ENCODE measurements at places on chromosomes 4 and X. TPM values are rescaled to one million over a fixed set of nuclear protein-coding genes. Genes with fewer than 3 reads are reported as not detected.

The COMMD8 gene
- 8.5 TPM for total RNA-seq

The MSANTD1 gene
- total RNA-seq: 0.97 TPM

The CNKSR2 gene
- 1.1 TPM for total RNA-seq

The FRG2 gene
- not detected for total RNA-seq

The MAGEB2 gene
- total RNA-seq: not detected

The SPANXA1 gene
- total RNA-seq: not detected

DNA sequence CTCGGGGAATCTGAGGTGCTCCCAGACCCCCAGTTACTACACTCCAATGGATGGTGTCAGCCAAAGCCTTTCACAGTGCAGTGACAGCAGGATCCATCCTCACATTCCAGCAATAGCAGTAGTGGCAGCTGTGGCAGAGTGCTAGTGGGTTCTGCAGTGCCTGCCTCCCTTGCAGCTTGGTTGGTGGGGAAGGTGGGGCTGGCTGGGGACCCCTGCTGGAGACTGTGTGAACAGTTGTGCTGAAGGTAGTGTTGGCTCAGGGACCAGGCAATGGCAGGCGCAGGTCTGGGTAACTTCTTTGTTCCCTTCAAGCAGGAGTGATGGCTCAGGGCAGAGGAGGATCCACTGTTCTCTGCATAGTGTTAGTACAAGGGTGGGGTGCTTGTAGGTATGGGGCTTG lies 343.7 kb upstream of the TRAM1L1 start:
- DNase-seq: no peak
- H3K36me3 ChIP-seq: no peaks in the 10 kb centered on the region
- no peaks in the 10 kb centered on the region for H3K4me1 ChIP-seq
- no peaks in the 10 kb centered on the region for H3K27me3 ChIP-seq

- H3K27ac ChIP-seq: peak overlapping the region; percentile 91
- H3K36me3 ChIP-seq: peaks cover 31% of the 10 kb centered on the region
- H3K27me3 ChIP-seq: peaks cover 2% of the 10 kb centered on the region
- H3K4me1 ChIP-seq: peaks cover 25% of the 10 kb centered on the region
Measured at GRCh38 chr4:41258783-41259182, 2.1 kb downstream of the UCHL1 start.

- H3K27me3 ChIP-seq: no peaks in the 10 kb centered on the region
- no peaks in the 10 kb centered on the region for H3K4me1 ChIP-seq
- H3K36me3 ChIP-seq: no peaks in the 10 kb centered on the region
- H3K4me3 ChIP-seq: no peak overlapping the region
Measured at GRCh38 chrX:17433965-17434364, 59.0 kb downstream of the NHS start.

DNA sequence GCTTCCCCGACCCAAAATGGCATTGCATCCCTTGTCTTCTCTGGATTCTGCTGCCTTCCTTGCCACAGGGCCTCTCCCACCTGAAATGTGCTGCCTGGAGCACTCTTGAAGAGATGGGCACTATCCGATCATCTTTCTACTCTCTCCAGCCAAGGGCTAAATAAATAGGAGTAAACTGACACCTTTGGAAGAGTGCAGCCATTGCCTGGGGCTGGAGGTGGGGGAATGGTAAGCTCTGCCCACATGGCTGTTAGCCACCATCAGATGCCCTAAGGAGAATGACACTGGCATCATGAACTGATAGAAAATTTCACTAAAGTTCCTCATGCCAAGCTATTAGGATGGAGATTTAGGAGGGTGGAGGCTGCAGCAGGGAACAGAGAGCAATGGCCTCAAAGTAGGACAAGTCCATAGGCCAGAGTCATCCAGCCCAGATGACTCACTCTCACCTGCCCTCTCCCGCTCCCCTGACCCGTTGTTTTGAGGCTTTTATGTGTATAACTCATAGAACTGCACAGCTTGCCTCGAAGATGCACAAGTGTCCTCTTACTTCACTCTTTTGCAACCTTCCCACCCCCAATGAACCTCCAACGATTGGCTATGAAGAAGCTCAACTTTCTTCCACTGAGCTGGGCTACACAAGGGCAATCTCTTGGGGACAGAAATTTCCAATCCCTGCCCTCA lies 822 bp upstream of the PFKFB1 start:
- H3K4me1 ChIP-seq: no peaks in the 10 kb centered on the region
- no peak overlapping the region for H3K4me3 ChIP-seq
- no peak for DNase-seq

- no peak overlapping the region for H3K4me3 ChIP-seq
- H3K4me1 ChIP-seq: peaks cover 4% of the 10 kb centered on the region
- peak overlapping the region; percentile 67 for H3K27ac ChIP-seq
- no peak for DNase-seq
- H3K36me3 ChIP-seq: peaks cover 8% of the 10 kb centered on the region
Measured at GRCh38 chrX:74242050-74242449, 61.9 kb upstream of the ZCCHC13 start.

DNA sequence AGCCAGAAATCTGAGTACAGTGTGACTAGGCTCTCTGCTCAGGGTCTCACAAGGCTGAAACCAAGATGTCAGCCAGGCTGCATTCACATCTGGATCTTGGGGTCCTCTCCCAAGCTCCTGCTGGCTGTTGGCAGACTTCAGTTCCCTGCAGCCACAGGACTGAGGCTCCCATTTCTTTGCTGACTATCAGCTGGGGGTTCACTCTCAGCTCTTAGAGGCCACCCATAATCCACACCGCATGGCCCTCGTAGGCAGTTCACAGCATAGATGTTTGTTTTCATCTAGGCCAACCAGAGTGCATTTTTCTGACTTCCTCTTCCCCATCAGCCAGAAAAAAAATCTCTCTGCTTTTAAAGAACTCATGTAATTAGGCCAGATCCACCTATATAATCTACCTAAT lies 8.2 kb upstream of the WDR44 start:
- peaks cover 3% of the 10 kb centered on the region for H3K27me3 ChIP-seq
- no peaks in the 10 kb centered on the region for H3K4me1 ChIP-seq
- DNase-seq: no peak
- H3K36me3 ChIP-seq: no peaks in the 10 kb centered on the region
- no peak overlapping the region for H3K27ac ChIP-seq
- H3K4me3 ChIP-seq: no peak overlapping the region

- H3K36me3 ChIP-seq: no peaks in the 10 kb centered on the region
Measured at GRCh38 chr4:128686810-128687209, 122.7 kb upstream of the JADE1 start.

- no peaks in the 10 kb centered on the region for H3K4me1 ChIP-seq
- no peak overlapping the region for H3K27ac ChIP-seq
- H3K4me3 ChIP-seq: no peak overlapping the region
- no peak for DNase-seq
- no peaks in the 10 kb centered on the region for H3K36me3 ChIP-seq
Measured at GRCh38 chrX:34624416-34624815, 32.7 kb downstream of the TMEM47 start.

- H3K27me3 ChIP-seq: no peaks in the 10 kb centered on the region
- H3K4me3 ChIP-seq: no peak overlapping the region
- no peak for DNase-seq
- no peaks in the 10 kb centered on the region for H3K4me1 ChIP-seq
Measured at GRCh38 chrX:111052478-111052877, 43.5 kb upstream of the PAK3 start.

- peaks cover 2% of the 10 kb centered on the region for H3K4me1 ChIP-seq
- no peak overlapping the region for H3K4me3 ChIP-seq
- no peak for DNase-seq
- no peaks in the 10 kb centered on the region for H3K36me3 ChIP-seq
- no peak overlapping the region for H3K27ac ChIP-seq
Measured at GRCh38 chrX:112941209-112941837, 100.7 kb upstream of the AMOT start.

GRCh38 chrX:24479924-24480323 lies 14.8 kb downstream of the PDK3 start:
- no peak for DNase-seq
- no peak overlapping the region for H3K4me3 ChIP-seq
- H3K4me1 ChIP-seq: peaks cover 12% of the 10 kb centered on the region
- H3K36me3 ChIP-seq: no peaks in the 10 kb centered on the region

- no peak overlapping the region for H3K4me3 ChIP-seq
- no peaks in the 10 kb centered on the region for H3K4me1 ChIP-seq
- no peaks in the 10 kb centered on the region for H3K27me3 ChIP-seq
Measured at GRCh38 chr4:1421657-1422056, 15.4 kb upstream of the NKX1-1 start.

GRCh38 chr4:100644150-100644549 lies 126.3 kb upstream of the EMCN start:
- DNase-seq: no peak
- no peaks in the 10 kb centered on the region for H3K4me1 ChIP-seq
- no peak overlapping the region for H3K4me3 ChIP-seq
- H3K36me3 ChIP-seq: no peaks in the 10 kb centered on the region

DNA sequence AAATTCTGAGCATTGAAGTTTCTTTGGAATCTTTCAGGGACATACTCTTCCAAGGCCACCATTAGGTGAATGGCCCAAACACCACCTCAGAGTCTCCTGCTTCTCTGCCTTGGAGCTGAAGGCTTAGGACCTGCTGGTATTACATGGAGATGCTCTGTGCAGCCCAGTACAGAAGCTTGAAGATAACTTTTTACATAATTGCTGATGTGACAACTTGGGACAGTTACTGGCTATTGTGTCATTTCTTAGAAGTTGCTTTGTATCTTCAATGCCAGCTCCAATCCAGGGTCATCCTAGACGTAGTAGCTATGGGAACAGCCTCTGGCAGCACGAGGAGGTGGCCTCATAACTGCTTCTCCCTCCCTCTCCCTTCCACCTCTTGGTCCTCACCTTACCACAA lies 60.5 kb downstream of the RTL5 start:
- peaks cover 1% of the 10 kb centered on the region for H3K36me3 ChIP-seq
- no peaks in the 10 kb centered on the region for H3K4me1 ChIP-seq
- no peak for DNase-seq

DNA sequence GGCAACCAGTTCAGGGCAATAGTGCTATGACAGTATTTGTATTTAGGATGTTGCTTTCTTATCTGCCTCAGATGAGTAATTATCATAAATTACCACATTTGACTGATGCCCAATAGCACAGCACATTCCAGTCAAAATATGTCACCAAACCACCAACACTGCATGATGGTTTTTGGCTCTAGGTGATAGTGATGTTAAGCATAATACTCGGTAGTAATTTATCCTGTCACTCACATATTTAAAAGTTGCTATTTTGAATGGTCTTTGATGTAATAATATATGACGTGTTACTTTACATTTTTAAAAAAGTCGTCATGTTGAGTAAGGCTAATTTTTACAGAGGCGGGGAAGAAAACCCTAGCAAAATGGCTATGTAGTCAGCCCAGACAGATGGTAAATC lies 42.5 kb downstream of the UNC5C start:
- no peak overlapping the region for H3K27ac ChIP-seq
- no peaks in the 10 kb centered on the region for H3K27me3 ChIP-seq
- H3K4me3 ChIP-seq: no peak overlapping the region
- DNase-seq: no peak

DNA sequence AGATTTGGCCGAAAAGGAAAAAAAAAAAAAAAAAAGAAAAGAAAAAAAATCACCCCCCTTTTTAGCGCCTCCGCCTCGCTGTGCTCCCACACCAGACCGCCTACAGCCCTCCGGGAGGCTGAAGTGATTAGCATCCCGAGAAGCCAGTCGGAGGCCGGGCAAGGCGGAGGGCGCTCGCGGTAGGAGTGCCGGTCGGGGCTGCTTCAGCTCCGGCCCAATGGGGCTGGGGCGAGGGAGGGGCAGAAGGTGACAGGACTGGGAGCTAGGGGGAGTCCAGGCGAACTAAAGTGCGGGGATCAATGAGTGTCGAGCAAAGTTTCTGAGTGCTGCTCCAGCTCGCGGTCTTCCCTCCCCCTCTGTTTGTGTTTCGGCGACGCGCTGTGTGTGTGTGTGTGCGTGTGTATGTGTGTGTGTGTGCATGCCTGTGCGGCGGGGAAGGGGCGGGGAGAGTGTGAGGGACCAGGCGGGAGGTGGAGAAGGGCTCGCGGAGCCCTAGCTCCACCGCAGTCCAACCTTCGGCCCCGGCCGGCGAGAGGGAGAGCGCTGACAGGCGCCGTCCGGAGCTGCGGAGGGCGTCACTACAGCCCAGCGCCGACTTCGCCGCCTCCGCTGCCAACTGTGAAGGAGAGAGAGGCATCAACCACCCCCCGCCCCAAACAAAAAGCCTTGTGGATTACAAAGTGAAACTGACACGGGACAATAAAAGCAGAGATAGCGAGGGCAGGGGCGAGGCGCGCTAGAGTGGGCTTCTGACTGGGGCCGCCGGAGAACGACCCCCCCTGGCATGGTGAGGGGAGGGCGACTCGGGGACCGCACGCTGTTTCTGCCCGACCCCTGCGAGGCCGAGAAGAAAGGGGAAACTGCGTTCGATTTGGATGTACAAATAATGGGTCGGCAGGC lies at the start of gene FAT4:
TSS of gene FAT4 (plus strand) at position 280 of the 900 bp plus-strand sequence. CDS start 1,457 bp downstream, outside the sequence.
- peaks cover 23% of the 10 kb centered on the region for H3K27me3 ChIP-seq
- peak within 1 kb of the TSS; percentile 97 for H3K27ac ChIP-seq
- peaks cover 46% of the 10 kb centered on the region for H3K36me3 ChIP-seq
- H3K4me3 ChIP-seq: peak within 1 kb of the TSS; percentile 100

DNA sequence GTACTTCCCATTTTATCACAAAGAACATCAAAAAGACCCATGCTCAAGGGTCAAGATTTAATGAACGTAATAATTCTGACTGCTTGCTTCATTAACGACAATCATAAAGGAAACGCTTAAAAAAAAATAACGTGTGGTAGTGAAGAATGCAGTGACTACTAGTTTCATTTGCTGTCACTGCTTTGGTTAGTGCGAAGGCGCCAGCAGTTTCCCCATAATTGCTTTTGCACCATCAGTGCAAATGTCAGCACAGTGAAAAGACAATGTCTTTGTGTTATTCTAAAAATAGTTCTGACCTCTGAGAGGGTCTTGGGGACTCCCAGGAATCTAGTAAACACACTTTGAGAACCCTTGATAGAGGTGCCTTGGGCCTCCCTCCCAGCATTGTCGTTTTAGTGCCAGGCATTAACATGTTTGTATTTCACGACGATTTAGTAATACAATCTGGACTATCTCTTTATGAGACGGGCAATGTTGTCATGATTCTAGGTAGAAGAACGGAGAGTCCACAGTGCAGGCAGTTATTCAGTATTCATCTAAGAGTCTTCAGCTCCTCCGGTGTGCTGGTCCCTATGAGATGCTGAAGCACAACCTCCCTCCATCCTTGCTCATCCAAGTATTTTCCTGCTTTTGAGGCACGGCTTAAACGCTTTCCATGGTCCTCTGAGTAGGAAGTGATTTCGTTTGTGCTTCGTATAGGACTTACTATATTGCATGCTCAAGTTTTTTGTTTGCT lies 71.0 kb downstream of the AFF1 start:
- H3K4me3 ChIP-seq: peak overlapping the region; percentile 92
- peak overlapping the region; percentile 97 for H3K27ac ChIP-seq
- H3K27me3 ChIP-seq: peaks cover 11% of the 10 kb centered on the region
- H3K36me3 ChIP-seq: peaks cover 12% of the 10 kb centered on the region
- no peak for DNase-seq
- H3K4me1 ChIP-seq: peaks cover 53% of the 10 kb centered on the region

GRCh38 chr4:26531491-26532116 lies 41.3 kb upstream of the CCKAR start:
- no peak overlapping the region for H3K27ac ChIP-seq
- DNase-seq: no peak
- no peak overlapping the region for H3K4me3 ChIP-seq
- H3K27me3 ChIP-seq: peaks cover 1% of the 10 kb centered on the region

Measured in endothelial cell (in vitro differentiated cells).